Caki2 (cell line): ENCODE measurements at places on chromosomes 7 and 10. TPM values are rescaled to one million over a fixed set of nuclear protein-coding genes. Genes with fewer than 3 reads are reported as not detected.

Gene HTR5A
- total RNA-seq: not detected in 2 replicates

Gene DOCK1
- total RNA-seq: 14.6 and 17.1 TPM in 2 replicates

Gene MEOX2
- total RNA-seq: not detected in 2 replicates

Gene ADCK2
- 49.0 and 52.8 TPM in 2 replicates for total RNA-seq

Gene H2BK1
- not detected in 2 replicates for total RNA-seq

Gene KCND2
- not detected in 2 replicates for total RNA-seq

Gene LDB3
- 0.03 and 0.17 TPM in 2 replicates for total RNA-seq

Gene TEX36
- total RNA-seq: not detected in 2 replicates

DNA sequence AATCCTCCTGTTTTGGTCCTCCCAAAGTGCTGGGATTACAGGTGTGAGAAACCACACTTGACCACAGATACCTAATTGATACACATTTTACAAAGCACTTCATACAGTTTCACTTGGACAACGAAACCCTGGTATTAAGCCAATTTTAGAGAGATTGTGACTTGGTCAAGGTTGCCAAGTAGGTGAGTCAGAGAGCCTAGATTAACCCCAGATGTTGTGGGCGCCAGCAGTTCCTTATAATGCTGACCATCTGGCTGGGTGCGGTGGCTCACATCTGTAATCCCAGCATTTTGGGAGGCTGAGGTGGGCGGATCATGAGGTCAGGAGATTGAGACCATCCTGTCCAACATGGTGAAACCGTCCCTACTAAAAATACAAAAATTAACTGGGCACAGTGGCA, 4.9 kb upstream of the PHKG1 start:
- no peak for DNase-seq

- DNase-seq: no peak
Measured at GRCh38 chr10:114030140-114030539, 13.5 kb upstream of the ADRB1 start.

GRCh38 chr10:35758076-35758475, 116.0 kb upstream of the FZD8 start:
- no peak for DNase-seq

DNA sequence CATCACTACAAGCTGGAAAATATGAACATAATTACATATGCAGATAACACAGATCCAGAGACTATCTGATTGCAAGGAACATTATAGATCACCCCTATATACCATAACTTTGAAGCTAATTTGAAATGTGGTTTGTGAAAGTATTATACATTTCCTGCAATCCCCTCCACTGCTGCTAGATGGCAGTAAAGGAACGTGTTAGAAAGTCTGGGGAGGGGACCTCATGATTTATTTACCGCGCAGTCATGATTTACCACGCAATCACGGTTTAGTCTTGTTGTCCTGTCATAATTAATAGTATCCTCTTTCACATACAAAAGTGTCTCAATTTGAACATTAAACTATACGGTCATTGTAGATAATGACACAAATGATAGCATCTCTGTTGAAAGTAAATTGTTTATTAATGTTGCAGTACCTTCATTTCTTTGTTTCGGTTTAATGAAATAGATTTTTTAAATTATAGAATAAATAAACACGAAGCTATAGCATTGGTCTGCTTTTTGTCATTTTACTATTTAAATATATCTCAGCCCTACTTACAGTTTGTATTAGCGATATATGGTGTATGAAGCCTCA, 145.3 kb upstream of the PRSS1 start:
- DNase-seq: peak; percentile 46

- no peak for DNase-seq
Measured at GRCh38 chr7:100532165-100533022, 6.6 kb upstream of the AGFG2 start.

DNA sequence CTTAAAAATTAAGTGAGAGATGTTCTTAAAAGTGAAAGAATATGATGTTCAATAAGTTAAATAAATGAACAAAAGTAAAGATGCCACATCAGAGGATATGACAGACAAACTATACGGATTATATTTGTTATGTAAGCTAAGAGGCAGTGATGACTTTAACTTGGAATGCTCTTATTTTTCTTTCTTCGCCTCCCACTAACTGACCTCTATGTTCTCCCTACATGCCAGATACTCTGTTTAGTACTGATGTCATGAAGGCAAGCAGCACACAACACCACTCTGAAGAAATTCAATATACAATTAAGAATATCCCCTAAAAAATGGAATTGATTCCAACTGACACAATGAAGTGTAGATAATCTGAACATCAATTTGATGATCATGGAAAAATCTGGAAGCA, 223.4 kb downstream of the DOCK4 start:
- no peak for DNase-seq

- peak; percentile 39 for DNase-seq
Measured at GRCh38 chr7:129163875-129164544, 19.5 kb downstream of the TSPAN33 start.

GRCh38 chr10:30792025-30792424, 162.5 kb upstream of the LYZL2 start:
- DNase-seq: no peak

GRCh38 chr7:138465046-138465445, 5.0 kb downstream of the TRIM24 start:
- no peak for DNase-seq

DNA sequence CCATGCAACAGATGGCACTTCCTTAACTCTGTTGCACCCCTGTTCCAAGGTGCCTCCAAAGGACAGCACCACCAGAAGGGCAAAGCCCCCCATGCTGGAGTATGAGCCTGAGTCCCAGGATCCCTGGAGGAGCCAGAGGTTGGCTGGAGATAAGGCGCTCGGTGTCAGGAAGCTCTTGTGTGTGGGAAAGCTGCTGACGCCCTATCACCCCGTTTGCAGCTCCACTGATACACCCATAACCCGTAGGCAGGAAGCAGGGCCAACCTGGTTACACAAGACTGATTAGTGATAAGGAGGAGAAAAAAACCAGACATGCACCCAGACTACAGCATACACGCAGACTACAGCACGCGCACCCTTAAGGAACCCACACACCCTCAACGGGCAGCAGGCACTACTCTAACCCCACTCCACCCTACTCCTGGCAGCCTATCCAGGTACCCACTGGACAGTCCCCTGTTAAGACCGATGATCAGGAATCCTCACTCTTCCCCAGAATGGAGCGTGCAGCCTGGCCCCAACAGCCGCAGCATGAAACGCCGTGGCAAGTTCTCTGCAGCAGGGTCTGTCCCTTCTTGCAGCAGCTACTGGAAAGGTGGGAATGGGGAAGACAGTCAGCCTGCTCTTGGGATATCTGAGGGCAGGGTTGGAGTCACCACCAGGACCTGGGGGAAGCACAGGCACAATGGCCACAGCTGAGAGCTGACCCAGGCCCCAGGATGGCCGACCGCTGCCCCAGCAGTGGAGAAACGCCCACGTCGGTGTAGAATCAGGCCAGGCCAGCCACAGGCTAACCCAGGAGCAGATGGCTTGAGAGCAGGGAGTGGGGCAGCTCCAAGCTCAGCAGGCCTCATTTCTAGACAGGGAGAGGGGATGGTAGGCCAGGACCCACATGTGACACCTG, 38.3 kb upstream of the TUBB8 start:
- DNase-seq: no peak

- no peak for DNase-seq
Measured at GRCh38 chr10:73368238-73368637, 9.6 kb upstream of the CFAP70 start.
